ENCODE measurements at places on chromosomes 1 and 21.

DNA sequence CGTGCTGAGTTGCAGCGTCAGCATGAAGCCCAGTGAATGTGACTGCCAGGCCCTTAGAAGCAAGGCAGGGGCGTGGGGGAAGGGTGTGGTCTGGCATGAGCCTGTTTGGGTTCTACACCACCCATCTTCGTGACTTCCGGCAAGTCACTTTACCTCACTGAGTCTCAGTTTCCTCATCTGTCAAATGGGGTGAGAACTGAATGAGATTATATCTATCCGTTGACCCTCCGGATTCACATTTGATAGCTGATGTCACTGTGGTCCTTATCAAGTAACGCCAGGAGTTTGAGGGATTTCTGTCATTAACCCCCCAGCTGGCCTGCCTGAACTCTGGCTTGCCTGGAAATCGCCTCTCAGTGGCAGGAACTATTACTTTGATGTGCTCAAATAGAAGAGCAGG lies 15.6 kb downstream of the MRPL37 start:
- no peak for DNase-seq

GRCh38 chr1:159266832-159267231 lies 35.3 kb upstream of the FCER1A start:
- no peak for DNase-seq

DNA sequence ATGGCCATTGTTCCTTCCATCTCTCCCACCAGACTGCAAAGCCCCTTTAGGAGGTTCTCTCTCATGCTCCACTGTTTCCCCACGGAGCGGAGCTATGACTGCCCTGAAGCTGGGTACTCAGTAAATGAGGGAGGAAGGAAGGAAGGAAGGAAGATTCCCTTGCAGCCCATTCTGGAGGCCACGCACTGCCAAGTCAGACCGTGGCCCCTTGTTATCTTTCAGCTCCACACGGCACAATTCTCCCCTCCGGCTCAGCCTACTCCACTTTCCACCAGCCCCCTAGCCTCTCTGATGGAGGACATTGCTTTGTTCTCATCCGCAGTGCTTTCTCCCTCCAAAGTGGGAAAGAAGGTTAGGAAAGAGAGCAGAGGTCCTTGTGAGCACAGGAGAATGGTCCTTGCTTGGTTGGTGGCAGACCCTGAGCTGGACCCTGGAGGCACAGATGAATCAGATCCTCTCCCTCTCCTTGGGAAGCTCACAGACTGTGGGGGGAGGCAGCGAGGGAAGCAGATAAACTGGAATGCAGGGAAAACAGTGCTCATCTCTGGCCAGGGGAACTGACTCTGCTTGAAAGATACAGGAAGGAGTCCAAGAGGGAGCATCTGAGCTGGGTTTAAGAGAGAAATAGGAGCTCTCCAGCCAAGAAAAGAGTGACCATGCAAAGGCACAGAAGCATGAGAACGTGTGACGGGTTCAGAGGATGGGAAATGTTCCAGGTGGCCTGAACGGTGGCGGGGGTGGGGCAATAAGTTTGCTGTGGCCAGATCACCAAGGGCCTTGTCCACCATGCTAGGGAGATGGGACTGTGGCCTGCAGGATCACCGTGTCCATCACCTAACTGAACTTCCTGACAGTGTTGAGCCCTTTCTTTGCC lies 52.6 kb downstream of the GLIS1 start:
- DNase-seq = no peak

DNA sequence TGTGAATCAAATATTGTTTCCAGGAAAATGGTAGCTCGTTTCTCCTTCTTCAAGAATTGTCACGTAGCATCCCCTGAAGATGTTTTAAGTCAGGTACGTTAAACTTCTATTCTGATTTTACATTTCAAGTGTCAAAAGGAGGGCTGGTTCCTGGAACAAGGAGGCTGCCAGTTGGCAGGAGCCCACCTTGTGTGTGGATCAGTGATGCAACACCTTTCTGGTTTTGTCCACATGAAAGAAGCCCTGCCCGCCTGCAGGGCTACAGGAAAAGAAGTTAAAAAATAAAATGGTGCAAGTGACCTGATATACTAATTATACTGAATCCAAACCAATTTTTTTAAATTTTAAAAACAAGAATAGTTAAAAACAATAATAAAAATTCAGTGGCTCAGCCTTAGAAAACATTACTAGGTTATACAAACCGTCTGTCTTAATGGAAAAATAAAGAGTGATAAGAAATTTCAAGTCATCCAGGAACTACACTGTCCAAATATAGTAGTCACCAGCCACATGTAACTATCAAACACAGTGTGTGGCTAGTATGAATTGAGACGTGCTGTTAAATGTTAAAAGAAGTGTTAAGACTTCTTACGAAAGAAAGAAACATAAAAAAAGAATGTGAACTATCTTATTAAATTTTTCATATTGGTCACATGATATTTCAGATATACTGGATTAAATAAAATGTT lies 123.1 kb downstream of the APP start:
- no peak for DNase-seq

DNA sequence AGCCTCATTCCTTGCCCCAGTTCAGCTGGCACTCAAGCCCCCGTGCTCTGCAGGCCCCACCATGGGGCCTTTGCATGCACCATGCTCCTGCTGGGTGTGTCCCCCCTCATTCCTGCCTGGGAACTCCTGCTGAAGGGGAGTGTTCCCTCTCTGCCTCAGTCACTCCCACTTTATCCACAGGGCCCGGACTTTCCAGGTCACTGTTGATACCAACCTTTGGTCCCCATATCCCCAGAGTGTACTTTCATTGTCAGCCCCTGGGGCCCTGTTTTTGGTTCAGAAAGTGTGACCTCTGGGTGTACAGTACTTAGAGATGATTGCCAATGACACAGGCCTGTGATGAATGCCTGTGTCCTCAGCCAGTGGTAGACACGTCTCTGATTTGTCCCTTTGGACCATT lies 2.9 kb downstream of the TTC22 start:
- no peak for DNase-seq

DNA sequence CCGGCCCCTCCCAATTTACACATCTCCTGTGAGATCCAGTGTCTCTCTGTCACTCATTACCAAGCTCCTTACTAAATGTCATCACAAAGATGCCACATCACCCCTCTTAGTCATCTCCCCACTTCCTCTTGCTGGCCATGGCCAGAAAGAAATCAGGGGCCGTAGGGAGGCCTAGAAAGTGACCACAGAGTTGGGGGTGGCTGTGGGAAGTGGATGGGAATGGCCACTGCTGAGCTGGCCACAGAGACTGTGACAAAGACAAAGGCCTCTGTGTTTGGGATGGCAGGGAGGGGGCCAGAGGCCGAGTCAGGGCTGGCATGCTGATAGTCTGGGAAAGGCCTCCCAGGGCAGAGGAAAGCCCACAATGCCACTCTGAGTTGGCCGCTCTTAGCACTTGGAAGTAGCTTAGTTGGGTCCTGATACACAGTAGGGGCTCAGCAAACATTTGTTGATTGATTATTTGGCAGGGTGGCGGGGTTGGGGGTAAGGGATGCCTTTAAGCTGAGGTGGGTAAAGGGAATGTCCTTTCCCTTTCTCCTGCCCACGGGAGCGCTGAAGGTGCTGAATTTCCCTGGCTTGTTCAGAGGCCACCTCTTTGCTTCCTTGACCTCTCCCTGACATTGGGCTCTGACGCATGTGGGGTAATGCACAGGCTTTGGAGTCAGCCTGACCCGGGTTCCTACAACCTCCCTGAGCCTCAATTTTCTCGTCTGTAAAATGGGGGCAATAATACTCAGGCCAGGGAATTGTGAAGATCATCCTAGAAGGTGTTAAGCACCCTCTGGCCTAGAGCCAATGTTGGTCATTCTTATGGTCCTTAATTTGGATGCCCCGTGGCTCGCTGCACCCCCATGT lies 13.2 kb downstream of the NAV1 start:
- DNase-seq = no peak

DNA sequence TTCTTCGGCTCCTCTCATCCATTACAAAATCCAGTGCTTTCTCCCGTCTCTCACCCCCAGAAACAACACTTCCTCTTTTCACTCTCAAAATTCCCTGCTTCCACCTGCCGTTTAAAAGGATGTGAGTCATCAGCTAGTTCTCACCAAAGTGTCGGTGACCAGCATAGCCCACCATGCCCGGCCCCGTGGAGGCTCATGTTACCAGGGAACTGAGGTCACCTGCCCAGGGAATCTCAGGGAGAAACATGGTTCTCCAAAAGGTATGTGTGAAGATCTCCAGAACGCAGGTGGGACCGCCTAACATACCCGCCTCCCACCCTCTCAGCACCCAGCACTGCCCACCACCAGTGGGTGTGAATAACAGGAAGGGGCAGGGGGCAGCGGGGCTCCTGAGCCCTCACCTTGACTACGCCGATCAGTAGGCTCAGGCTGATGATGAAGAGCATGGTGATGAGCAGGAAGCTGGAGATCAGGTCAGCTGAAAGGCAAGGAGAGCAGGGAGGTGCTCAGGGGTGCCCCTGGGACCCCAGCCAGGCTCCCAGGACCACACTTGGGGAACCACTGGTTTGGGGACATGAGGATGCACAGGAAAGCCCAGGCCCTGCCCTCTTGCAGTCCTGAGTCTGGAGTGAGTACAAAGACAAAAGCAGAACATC lies 16.2 kb downstream of the LAPTM5 start:
- DNase-seq = no peak

GRCh38 chr1:37828410-37829074 lies 20.5 kb upstream of the YRDC start:
- DNase-seq = no peak

GRCh38 chr1:211334986-211335385 lies 8.4 kb downstream of the TRAF5 start:
- no peak for DNase-seq

GRCh38 chr1:26405281-26405915 lies 5.2 kb upstream of the LIN28A start:
- no peak for DNase-seq

GRCh38 chr1:113096493-113096892 lies 23.5 kb downstream of the LRIG2 start:
- no peak for DNase-seq

DNA sequence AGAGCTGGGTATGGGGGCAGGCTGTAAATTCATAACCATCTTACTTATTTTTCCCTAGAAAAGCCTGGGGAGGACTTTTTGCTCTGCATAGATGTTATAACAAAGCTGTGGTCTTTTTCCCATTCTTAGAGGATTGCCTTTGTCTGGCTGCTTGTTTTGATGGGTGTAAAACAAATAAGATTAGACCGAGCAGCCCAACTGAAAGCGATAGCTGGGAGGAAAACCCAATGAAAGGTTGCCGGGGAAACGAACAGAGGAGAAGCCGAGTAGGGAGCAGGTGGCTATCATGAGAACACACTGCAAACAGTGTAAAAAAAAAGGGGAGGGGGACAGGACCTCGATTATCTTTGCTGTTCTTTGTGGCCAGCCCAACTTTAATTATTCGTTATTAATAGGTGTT lies 1.9 kb downstream of the ELAVL4 start:
- DNase-seq = no peak

DNA sequence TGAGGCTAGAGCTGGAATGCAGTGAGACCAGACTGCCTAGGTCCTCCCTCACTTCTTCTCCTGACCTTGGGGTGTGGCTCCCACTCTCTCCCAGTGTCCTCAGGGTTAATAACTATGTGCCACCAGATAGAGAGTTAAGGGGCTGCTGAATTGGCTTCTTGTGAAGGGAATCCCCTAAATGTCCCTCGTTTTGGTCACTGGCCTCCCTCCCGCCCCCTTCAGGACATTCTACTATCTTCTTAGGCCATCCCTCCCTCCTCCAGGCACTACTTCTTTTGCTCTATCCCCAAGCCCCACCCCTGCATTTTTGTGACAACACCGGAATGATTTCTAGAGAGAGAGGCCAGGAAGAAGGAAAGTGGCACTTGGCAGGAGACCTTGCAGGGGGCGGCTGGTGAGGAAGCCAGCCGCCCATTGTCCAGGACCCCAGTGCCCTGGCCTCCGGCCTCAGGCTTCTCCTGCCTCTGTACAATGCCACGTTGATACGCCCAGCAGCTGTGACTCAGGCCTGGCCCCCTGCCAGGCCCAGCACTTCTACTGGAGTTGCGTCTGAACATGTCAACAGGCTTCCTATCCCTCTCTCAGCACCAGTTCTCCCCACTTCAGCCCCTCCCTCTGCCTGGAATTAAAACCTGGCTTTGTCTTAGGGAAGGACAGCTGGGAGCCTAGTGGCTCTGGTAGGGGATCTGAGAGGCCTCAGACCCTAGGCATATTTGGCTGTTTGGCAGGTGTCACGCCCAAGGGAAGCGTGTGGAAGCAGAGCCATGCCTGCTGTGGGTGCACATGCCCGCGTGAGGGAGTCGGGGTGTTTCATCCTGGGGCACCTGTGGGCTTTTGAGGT lies 9.1 kb downstream of the LMNA start:
- DNase-seq = peak; percentile 99

DNA sequence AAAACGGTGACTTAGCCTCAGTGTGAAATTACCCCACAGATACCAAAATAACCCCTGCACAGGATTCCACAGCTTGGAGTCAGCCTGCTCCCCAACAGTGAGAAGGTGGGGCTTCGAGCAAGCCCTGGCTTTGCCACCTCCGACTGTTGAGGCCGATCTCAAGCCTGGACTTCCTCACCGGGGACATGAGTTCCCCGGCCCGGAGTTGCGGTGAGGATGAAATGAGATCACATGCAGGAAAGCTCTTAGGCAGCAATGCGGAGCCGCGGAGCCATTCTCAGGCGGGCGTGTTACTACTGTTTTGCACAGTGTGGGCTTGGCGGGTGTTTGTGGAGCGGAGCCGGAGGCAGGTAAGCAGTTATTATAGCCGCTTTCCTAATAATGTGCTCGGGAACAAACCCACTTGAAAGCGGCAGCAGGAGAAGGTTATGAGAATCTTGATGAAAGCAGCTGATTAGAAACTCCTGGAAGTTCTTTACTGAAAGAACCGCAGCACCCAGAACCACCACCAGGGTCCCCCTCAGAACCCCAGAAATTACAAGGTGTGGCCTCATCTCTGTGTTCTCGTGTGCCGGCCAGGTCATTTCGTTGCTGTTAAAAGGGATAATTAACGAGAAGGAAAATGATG lies 3.9 kb upstream of the CLSTN1 start:
- no peak for DNase-seq

DNA sequence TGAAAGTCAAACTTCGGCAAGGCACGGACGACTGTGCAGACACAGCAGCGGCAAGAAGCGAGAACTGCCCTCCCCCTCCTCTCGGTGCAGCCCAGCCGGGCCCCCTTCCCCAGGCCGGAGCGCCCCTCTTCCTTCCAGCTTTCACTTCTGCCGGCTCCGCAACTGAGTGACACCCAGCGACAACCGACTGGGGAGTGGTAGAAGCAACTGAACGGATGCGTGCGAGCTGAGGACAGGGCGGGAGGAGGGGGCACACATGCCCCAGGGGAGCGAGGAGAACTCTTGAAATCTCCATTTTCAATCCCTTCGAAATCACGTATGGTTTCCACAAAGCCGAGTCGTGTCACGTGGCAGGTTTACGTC lies 146.6 kb downstream of the PGBD5 start:
- DNase-seq = no peak

GRCh38 chr1:178725466-178726086 lies 532 bp downstream of the RALGPS2 start:
- DNase-seq = no peak

DNA sequence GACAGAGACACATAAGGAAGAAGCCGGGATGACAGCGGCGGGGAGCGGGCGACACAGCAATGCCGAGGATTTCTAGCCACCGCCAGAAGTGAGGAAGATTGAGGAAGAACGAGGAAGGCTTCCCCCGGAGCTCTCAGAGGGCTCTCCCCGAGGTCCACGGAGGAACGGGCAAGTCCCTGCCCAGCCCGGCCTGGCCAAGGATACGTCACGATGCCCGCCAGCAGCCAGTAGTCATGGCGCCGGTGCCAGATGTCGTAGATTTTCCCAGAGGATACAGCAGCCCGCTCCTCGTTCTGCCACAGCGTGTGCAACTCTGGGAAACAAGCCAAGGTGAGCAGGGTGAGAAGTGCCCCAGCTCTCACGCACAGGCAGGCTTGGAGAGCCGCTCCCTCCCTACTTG lies 65.9 kb downstream of the KCNAB2 start:
- no peak for DNase-seq

Data from coronary artery (tissue), 2 donors.